CD4-positive, alpha-beta T cell treated with Interleukin-21 for 1 hour (primary cell): ENCODE measurements at places on chromosomes 7 and 10.

DNA sequence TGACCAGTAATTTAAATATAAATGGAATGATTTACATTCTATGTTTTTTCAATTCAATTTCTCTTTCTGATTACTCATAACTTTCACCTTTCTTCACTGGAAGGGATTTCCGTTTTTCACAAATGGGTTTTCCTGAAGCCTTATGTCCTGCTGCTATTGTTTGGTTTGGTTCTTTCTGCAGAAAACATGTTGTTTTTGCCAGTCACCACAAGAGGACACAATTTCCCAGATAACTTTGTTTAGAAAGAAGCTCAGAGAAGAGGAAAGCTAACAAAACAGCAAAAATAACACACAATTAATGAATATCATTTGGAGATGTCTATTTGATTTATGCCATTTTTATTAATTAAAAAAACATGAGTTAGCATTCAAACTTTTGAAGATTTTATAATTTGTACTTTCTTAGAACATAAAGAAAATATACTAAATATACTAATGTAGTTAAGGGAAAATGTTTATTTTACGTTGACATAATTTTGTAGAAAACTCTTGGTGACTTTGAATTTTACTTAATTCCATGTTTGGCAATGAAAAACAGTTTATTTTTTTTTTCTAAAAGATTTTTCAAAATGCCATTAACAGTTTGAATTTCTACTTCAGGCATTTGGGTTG, 4.6 kb upstream of the TWIST1 start:
- DNase-seq = no peak

DNA sequence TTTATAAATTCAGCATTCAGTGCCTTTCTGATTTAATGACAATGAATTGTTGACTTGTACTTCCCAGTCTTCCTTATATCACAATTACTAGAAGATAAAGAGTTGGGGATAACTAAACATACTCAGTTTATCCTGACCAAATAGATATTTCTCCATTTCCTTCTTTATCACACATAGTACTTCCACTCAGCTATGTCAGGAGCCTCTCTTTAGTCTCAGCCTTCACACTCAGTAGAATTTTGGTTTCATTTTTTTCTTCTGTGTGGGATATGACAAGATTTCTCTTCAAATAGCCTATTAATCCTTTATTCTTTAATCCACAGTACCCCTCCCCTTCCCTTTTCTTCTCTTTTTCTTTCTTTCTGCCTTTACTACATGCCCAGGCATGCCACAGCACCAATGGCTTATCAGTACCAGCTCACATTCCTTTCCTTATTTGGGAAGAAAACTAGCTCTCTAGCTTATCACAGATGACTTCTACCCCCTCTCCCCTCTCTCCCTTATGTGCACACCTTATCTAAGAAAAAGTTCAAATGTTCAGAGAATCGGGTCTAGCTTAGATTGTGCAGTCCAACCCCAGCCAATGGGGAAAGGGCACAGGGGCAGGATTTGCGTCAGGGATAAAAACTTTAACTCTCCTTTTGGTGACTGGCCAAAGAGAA, 109.0 kb downstream of the PHF14 start:
- DNase-seq = no peak

DNA sequence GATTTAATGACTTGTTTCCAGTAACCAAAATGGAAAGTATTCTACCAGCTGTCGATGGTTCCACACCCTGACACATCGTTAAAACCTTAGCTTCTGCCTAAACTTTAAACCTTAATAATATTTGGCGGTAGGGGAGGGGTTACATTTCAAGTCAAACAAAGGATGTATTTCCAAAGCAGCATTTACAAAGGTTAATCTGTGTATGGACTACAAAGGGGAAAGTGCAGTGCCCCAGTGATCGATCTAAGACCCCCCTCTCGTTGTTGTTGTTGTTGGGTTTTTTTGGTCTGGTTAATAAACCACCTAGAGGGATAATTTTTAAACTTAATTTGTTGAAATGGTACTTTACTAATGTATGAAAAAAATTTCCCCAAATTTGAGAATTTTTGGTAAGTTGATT, 1.1 kb upstream of the STEAP2 start:
- DNase-seq = no peak

DNA sequence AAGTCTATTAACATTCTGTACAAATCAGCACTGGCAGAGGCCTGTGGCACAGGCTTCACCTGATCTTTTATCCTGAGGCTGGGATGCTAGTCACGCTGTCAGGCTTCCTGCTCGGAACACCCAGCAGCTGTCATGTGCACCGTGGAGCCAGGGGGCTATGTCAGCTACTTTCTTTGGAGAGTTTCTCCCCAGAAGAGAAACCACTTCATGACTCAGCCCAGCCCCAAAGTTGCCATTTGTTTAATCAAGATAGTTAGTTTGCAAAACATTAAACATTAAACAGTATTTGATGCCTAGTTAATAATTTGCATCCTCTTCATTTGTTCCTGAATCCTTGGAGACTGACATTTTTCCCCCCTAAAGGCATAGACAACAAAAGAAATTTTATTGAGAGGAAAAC, at the start of gene HABP2:
Gene HABP2, plus strand, starts transcription at position 353 of the 400 bp plus-strand sequence. CDS start 69 bp downstream, outside the sequence.
- no peak for DNase-seq

- no peak for DNase-seq
These were observed 52.8 kb upstream of the SEC61G start for GRCh38 chr7:54811846-54812254.

DNA sequence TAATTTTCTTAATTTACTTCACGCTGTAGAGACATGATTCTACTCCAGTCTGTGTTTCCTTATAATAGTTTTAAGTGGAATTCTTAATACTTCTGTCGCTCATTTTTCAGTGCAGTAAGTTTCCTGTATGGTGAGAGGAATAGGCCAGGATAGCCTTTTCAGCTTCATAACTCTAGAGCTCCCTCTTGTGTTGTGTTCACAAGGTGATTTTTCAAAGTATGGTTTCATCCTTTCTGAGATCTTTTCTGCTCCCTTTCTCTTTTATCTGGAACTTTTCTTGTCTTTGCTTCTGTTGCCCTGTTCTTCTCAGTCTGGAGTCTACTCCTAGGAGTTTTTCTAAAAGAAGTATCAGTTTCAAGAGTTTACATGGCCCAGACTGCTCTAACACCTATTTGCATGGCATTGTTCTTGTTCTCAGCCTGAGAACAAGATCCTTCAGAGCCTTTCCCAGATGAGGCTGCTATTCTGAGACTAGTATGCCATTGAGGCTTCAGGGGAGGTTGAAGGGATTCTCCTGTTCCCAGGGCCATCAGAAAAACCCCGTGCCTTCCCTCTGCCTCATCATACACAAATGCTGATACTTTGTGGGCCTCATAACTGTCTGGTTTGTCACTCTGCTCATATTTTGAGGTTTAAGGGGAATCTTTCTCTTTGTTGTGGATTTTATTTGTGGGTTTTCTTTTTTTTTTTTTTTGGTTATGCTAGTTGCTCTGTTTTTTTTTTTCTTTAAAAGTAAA, 21.8 kb downstream of the NET1 start:
- DNase-seq = peak; percentile 55

DNA sequence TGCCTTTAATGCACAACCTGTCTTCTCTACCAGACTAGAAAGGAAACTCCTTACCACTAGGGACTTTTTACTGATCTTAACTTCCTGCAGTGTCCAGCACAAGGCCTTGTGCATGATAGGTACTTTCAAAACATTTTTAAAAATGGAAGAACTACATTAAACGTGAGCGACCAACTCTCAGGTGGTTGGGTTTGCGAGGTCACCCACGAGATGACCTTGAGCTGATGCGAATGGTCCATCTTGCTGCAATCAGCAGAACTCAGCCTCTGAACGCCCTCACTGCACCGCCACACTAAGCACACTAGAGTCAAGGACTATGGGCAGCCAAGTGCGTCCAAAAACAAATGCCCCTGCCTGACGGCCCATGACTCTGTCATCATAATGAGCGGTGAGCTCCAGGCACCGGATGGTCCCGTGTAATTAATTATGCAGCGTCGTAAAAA, 34.9 kb upstream of the PTF1A start:
- no peak for DNase-seq

DNA sequence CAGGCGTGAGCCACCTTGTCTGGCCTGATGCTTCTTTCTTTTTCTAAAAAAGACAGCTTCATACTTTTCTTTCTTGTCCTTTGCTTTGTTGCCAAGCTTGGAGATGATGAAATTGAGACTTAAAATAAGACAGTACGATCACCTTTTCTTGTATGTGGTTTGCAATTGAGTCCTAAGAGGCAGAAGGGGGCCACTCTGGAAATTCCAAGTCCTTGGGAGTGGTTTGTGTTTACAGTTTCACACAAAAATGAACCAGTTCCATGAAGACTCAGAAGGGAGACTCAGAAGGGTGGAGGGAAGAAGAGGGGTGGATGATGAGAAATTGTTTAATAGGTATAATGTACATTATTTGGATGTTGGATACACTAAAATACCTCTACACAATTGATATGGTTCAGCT, 70.7 kb upstream of the TNS3 start:
- DNase-seq = no peak

DNA sequence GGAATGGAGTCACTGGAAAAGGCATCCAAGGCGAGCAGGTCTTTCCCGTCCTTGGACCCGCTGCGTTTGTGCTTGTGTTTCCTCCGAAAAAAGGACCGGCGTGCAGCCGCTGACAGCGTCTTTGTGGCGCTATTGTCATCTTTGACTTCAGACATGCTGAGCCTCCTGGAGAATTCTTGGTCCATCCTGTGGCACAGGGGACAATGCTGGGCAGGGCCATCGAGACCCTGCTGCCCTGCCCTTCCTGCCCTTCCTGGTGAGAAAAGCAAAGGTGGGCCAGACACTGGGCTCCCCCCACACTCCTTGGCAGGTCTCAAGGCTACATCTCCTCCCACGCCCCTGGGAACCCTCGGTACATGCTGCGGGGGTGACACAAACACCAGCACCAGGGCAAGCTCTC, 120.9 kb downstream of the DLG5 start:
- DNase-seq = no peak

DNA sequence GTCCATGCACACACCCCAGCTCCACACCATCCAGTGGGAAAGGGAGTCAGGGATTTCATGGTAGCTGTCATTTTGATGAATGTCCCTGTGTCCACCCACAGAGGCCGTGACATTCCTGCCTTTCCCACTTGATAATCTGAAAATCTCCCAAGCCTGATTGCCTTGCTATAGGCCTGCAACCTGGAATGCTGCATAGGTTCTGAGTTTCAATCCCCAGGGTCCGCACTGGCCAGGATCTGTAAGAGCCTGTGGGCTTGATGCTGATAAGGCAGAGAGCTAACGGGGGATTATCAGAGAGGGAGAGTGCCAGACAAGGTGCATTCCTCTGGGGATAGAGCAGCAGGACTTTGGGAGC, 57.5 kb downstream of the RBM20 start:
- DNase-seq = no peak

- DNase-seq = no peak
These were observed 58.6 kb upstream of the SLC26A5 start for GRCh38 chr7:103504505-103505135.

DNA sequence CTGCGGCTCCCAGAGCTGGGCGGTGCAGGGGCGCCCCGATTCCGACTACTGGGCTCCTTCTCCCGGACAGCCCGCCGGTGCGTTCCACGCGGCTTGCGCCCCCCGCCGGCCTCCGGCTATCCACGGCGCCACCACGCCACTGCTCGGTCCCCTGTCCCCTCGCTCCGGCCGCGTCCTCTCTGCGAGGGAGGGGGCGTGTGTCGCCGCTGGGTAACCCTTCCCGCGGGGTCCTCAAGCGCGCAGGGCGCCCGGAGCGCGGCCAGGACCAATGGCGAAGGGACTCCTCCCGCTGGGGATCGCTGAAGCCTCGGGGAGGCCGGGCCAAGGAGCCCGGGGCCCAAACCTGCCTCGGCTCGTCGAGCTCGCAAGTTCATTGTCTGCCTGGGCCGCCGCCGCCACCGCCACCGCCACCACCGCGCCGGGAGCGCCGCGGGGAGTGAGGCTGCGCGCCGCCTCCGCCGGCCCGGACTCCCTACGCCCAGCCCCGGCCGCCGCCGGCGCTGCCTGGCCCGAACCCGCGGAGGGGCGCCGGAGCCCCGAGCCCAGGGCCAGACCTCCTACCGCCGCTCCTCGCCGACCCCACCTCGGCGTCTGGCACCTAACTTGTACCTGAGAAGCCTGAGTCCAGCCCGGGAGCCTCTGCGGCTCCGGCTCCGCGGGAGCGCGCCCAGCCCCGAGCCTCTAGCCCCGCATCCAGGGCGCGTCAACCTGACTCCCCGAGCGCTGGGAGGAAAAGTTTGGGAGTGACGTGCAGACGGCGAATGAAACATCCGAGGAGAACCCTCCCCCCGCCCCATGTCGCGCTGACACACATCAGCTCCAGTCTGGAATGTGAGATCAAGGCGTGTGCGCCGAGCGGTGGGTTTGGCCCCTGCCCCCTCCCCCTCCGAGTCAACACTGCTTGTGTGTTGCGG, at the start of gene CHST15:
Gene CHST15, minus strand, starts transcription at position 739 of the 914 bp plus-strand sequence. CDS start 47,386 bp downstream, outside the sequence.
- no peak for DNase-seq

- peak; percentile 35 for DNase-seq
These were observed 8.7 kb upstream of the BAMBI start for GRCh38 chr10:28668363-28669226.

- peak; percentile 21 for DNase-seq
These were observed 2.3 kb downstream of the CCDC136 start for GRCh38 chr7:128794020-128794419.

DNA sequence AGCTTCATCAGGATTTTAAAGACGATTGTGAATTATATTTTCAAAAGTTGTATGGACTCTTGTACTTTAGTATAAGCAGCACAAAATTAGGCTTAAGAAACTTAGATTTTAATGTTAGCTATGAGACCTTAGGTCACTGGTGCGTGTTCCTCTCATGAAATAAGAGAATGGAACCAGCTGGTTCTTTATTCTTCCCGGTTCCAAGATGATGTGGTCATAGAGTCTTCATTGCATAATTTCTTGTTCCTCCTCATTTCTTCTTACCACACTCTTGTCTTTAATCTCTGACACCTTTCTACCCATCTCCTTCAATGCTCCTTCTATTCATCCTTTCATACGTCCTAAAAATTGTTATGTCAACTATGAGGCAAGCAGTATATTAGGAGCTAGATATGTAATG, 437.2 kb downstream of the AUTS2 start:
- no peak for DNase-seq

GRCh38 chr7:123154231-123154860, 45.4 kb downstream of the SLC13A1 start:
- peak; percentile 21 for DNase-seq

GRCh38 chr10:72009425-72010081, 45.4 kb downstream of the CHST3 start:
- DNase-seq = no peak

- DNase-seq = no peak
These were observed 302.3 kb upstream of the AUTS2 start for GRCh38 chr7:69295977-69296376.

- DNase-seq = no peak
These were observed 216.0 kb downstream of the BMPER start for GRCh38 chr7:34121366-34121765.

- DNase-seq = no peak
These were observed 143.7 kb downstream of the ELMO1 start for GRCh38 chr7:37304921-37305320.

GRCh38 chr10:63547628-63548360, 26.6 kb downstream of the REEP3 start:
- DNase-seq = no peak

- DNase-seq = no peak
These were observed 163.2 kb downstream of the EBF3 start for GRCh38 chr10:129800796-129801340.

DNA sequence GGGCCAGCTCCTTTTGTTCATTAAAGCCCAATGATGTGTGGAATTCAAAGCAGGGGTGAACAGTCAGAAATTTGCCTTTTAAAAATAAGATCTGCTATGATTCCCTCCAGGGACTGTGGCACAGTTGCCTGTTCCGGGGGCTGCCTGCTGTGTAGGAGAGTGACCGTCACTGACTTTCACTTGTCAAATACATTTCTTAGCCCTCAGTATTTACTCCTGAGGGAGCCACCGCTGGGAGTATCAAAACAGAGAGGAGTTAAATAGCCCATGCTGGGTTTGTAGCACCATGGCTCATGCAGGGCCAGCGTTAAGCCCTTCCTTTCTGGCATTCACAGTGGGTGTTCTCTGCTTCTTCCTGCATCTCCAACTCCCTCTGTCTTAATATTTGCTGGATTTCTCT, 897.8 kb downstream of the SORCS3 start:
- DNase-seq = no peak
